GM03348 (cell line): ENCODE measurements at places on chromosomes 5 and 9.

DNA sequence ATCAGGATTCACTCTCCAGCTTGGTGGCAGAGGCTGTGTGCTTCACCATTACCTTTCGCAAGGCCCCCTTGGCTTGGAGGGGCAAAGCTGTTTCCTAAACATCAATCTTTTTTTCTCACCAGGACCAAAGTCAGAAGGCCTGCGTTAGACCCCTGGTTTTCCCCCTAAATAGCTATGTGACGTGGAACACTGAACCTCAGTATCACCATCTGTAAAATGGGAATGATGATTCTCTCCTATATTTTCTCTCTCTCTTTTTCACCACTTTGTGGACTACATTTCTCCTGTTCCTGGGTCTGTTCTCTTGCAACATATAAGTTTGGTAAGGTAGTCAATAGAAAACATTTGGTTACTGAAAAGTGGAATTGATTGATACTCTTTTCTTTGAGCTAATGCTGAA lies 50.5 kb downstream of the DAPK1 start:
- no peak for DNase-seq

GRCh38 chr5:86570427-86571083 lies 47.2 kb upstream of the COX7C start:
- DNase-seq = no peak

DNA sequence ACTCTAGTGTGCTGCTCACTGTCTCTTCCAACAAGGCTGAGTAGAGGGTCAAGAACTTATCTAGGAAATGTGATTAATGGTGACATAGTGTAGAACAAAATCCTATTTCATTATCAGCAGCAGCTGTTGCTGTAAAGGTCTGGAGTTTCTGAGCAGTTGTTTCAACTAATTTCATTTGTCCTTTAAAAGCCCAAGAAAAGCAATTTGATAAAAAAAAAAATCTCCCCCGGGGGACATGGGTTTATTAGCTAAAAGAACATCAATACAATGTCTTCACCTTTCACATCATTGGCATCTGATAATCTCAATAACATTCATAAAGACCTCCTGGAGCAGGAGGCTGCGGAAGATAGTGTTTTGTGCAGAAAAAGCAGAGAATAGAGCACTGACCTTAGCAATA lies 468.1 kb downstream of the KCTD16 start:
- DNase-seq = no peak

DNA sequence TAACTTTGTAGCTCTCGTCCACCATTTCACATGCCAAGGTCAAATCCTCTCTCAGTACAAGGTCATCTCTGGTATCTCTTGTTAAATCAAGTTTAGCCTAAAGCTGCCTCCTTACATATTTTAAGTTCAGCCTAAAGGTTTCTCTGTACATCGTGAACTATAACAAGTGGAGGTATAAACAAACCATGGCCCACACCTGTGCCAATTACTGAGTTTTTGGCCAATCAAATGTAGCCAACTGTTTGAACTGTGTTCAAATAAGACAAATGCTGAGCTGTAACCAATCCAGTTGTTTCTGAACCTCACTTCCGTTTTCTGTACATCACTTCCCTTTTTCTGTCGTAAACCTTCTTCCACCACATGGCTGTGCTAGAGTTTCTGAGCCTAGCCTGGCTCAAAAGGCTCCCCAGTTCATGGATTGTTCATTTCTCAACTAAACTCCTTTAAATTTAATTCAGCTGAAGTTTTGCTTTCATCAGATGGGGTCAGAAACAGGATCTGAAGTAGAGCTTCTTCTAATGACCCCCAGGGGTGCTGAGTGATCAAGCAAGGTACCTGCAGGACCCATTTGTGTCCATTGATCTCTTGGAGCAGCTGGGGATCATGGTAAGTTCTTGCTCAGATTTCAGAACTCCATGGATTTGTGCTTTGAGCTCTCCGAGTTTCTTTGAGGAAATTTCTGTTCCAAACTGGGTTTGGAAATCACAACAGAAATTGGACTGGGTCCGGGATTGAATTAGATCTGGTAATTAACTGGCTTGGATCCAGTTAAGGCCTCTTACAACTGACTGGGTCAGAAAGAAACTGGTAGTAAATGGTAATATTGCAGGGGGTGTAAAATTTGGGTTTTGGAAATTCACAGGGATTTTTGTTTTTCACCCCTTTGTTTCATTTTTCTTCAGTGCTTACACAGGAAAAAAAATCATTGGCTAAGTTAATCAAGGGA lies 11.0 kb upstream of the NANS start:
- DNase-seq = no peak

GRCh38 chr9:642014-642413 lies 199.5 kb upstream of the DMRT1 start:
- no peak for DNase-seq

DNA sequence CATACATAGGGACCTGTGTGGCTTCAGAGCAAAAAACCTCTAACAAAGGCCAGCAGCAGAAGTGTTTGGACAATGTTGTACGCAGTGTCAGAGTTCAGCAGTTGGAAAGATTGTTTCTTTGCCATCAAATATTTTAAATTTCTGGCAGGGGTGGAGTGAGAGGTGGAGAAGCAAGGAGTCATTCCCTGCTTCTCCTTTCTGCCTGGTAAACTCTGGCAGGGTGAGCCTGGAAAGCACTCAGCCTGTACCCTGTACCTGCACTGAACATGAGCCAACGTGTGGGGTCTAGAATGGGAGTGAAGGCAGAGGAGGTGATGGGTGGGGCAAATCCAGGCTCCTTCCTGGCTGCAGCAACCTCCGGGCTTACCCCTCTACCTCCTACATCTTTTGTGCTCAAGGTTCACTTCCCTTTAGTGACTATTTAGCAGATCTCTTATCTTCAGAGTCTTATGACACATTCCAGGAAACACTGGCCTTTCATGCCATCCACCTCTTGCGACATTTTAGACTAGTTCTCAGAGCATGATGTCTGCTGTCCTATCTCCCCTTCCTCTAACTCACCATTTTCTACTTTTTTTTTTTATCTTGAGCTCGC lies 445.0 kb upstream of the PIK3R1 start:
- DNase-seq = no peak

- no peak for DNase-seq
Observed at GRCh38 chr5:149799965-149800516, 69.9 kb downstream of the PPARGC1B start.

DNA sequence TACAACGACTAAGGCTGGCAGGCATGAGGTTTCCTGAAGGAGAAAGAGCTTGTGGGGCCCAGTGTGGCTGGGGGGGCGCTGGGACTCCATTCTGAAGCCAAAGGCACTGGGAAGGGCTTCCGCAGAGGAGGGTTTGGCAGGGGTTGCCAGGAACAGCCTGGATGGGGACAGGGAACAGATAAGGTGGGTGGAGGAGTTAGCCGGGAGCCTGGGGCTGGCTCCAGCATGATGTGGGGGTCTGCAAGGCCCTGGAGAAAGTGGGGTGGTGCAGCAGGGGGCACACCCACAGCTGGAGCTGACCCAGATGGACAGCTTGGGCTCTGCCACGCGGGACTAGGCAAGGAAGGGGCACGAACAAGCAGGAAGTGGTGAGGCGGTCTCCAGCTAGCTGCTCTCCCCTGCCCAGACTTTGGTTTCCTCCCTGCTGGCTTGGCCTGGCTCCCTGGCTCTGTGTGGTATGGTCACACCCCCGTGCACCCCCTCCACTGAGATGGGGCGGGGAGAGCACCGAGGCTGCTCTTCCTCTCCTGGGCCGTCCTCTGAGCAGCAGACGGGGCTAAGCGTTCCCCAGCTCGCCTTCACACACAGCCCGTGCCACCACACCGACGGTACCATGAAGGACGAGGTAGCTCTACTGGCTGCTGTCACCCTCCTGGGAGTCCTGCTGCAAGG lies at the start of gene LTC4S:
Gene LTC4S, plus strand, starts transcription at position 519 of the 672 bp plus-strand sequence. Its CDS starts 95 bp downstream, at position 614.
- DNase-seq = peak; percentile 85

DNA sequence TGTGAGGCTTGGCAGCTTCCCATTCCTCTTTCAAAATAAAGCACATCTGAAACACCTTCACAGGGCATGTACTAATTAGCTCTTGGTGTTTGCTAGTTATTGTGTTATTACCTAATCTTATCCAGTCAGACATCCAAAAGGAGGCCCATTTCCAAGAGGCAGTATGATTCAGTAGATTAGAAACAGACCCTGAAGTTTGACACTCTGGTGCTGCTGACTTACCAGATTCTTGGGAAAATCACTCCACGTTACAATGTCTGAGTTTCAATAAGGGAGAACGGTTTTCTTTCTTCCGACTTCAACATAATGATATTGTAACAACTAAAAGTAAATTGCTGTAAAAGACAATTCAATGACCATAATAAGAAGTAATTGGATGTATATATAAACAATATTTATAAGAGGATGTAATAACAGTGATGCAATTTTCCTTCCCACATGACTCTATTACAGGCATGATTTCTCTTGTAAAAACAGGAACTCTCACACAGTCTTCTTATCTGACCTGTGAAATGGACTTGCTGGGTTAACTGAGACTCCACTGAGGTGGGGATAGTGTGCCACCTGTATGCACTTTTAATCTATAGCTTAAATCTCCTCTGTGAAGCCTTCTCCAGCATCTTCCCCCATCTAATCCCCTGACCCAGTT lies 181.3 kb upstream of the ELL2 start:
- DNase-seq = peak; percentile 76

- DNase-seq = peak; percentile 62
Observed at GRCh38 chr5:74199436-74200210, 440.9 kb downstream of the ENC1 start.

DNA sequence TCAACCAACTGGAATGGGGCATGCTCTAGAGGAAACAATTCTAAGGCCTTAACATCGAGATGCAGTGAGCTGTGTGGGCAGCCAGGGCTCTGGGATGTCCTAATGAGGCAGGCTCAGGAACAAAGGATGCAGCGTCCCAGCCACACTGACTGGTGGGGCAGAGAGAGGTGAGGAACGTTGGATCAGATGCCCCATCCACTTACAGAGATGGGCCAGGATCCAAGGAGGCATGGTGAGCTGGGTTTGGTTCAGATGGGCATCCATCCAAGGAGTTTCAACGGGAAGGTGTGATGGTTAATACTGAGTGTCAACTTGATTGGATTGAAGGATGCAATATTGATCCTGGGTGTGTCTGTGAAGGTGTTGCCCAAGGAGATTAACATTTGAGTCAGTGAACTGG lies 15.5 kb upstream of the MARCHF6 start:
- no peak for DNase-seq

DNA sequence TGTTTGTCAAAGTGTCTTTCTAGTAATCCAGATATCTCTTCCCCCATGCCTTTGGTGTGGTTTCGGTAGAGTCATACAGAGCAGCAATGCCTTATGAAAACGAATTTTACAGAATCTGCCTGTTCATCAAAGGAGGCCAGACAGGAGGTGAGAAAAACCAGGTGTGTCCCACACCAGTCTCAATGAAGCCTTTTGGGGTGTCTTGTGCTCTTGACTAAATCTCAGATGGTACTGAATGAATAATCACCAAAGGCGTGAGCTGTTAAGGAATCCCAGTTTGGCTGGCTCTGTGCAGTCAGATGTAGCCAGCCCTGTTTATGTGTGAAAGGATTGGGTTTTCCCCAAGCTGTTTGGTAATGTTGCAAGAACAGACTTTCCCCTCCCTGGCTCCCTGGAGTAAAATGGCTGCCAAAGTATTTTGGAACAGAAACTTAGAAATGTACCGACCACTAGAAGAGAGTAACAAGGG lies 70.8 kb upstream of the CDKN2B start:
- DNase-seq = peak; percentile 76

- no peak for DNase-seq
Observed at GRCh38 chr5:142280066-142281007, 44.5 kb downstream of the SPRY4 start.

DNA sequence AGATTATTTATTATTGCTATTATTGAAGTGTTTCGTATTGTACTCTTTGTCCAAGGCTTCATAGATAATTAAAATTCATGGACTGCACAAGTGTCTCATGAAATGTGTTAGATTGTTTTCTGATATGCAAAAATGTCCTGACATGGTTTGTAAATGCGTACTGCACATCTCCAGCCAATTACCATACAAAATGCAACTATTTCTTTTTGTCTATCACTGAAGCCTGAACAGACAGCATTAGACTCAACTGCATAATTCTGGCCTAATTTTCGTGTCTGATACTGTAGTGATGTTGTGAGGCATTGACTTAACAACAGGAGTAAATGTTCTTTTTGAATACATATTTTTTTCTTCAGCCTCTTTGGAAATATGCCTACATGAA lies 498.2 kb upstream of the CD180 start:
- no peak for DNase-seq

DNA sequence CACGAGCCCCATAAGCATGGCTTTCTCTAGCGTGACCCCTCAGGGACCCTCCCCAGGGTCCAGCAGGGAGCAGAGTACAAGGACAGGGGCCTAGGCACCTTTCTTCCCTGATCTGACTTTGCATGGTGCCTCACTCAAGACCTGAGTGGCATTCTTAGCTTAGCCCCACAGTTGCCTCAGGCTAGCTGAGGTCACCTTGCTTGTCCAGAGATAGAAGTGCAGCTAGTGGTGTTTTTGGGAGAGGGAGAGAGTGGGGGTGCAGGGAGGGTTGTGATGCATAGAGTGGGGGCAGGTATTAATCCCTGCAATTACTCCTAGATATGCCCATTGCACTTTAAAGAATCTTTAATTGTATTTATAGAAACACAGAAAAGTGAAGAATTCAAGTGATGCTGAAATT lies 8.4 kb upstream of the TRIO start:
- DNase-seq = no peak

DNA sequence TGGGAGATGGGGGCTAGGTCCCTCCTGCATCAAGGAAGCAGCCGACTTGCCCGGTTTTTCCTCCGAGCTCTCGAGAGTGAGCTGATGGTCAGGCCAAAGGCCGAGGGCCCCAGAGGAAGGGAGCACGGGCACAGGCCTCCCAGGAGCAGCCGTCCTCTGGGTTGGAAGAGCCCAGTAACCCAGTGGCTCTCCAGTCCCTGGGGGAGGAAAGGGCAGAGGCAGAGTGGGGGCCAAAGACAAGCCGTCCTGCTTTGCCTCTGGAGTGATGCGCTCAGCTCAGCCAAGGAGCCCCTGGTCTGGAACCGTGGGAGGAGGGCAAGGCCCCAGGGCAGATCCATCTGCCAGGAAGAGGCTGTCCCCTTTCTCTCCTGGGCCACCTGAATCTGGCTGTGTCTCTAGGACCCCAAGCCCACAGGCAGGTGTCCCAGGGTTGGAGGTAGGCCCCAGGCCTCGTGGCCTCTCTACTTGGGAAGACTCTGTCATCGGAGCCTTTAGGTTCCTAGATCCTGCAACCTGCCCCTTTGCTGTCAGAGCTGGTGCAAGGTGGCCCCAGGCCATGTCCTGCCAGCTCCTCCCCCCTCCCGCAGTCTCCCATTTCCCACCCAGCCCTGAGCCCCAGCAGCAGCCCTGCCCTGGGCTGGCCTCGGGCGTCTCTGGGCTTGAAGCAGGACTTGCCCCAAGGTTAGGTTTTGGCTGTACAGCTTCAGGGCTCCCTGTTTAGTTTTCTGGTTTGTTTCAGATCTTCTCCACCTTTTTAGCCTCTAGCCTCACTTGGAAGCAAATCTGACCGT lies 224.1 kb downstream of the CACNA1B start:
- no peak for DNase-seq

DNA sequence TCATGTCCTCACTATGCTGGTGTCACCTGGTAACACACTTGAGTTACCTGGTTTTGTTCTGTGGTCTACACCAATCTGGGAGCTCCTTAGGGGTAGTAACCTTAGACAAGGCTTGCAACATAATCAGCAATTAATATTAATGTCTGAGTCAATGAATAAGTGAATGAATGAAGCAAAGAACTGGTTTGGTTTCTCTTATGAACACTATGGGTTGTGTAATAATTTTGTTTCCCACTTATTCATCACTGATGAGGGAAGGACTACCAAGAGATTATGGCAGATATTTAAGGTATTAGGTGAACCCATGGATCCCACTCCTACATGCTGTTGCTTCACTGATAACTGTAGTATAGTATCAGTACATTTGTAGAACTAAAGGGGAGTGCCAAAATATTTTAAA lies 116.0 kb downstream of the SLC12A2 start:
- DNase-seq = no peak
